RPMI7951 (cell line): ENCODE measurements at places on chromosomes 6 and 20. TPM values are rescaled to one million over a fixed set of nuclear protein-coding genes. Genes with fewer than 3 reads are reported as not detected.

Gene EYA4
- total RNA-seq = not detected in 2 replicates

Gene CST5
- total RNA-seq = not detected in 2 replicates

Gene IYD
- not detected in 2 replicates for total RNA-seq

Gene GPX5
- total RNA-seq = not detected in 2 replicates

Gene OR2B6
- total RNA-seq = not detected in 2 replicates

Gene FAM50B
- 2.2 and 2.3 TPM in 2 replicates for total RNA-seq

Gene CST7
- 77.4 and 80.0 TPM in 2 replicates for total RNA-seq

Gene PRL
- total RNA-seq = not detected in 2 replicates

Gene SLC22A7
- not detected in 2 replicates for total RNA-seq
